ENCODE measurements at places on chromosomes 13 and 19.

DNA sequence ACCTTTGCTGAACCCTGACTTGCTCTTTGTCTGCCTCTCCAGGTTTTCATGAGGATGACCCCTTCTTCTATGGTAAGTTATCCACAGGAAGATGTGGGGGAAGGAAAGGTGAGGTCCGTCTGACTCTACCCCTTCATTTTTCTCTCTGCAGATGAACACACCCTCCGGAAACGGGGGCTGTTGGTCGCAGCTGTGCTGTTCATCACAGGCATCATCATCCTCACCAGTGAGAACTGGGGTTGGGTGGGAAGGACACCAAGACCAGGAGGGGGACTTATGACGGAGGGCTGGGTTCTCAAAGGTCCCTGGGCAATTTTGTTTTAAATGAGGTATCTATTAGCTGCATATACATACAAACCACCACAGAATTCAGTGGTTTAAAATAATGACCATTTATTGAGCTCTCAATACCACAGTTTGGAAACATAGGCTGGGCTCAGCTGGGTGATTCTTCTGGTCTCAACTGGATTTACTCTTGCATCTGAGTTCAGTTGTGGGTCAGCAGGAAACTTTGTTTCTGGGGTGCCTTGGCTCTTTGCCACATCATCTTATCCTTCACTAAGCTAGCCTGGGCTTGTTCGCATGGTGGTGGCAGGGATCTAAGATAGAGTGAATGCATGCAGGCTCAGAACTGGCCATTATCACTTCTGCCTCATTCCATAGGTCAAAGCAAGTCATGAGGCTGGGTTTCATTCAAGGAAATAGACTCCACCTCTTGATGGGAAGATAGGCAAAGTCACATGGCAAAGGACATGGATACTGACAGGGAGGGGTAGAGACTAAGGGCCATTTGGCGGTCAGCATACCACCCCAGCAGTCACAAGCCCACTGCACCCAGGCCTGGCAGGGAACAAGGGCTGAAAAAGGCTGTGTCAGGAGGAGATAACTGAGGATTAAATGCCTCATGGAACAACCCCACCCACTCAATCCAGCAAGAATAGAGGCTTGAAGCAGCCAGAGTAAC lies 11.8 kb downstream of the FXYD5 start:
- DNase-seq = no peak

- DNase-seq = no peak
These were observed 175.0 kb downstream of the PTPRS start for GRCh38 chr19:5165697-5166019.

- DNase-seq = no peak
These were observed 303.3 kb downstream of the POU4F1 start for GRCh38 chr13:78299832-78300623.

- DNase-seq = no peak
These were observed 887 bp downstream of the NDUFS7 start for GRCh38 chr19:1384478-1385110.

GRCh38 chr13:43235028-43235427 lies 211.6 kb downstream of the DNAJC15 start:
- DNase-seq = no peak

DNA sequence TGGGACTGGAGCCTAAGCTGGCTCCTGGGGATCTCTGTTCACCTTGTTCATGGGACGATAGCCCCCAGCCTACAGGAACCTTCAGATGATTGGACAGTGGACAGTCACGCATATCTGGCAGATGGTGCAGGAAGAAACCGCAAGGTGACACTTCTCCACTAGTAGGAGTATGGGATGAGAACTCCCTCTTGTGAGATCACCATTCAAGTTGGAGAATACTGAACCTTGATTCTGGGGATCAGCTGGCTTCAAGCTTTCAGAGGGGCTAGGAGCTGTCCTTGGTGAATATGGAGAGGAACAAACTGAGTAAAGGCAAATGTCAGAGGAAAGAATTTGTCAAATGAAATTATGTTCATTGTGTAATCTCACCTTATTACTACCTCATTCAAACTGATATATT lies 204.5 kb downstream of the PDS5B start:
- DNase-seq = no peak

GRCh38 chr19:5341448-5341820 lies 822 bp upstream of the PTPRS start:
- no peak for DNase-seq

DNA sequence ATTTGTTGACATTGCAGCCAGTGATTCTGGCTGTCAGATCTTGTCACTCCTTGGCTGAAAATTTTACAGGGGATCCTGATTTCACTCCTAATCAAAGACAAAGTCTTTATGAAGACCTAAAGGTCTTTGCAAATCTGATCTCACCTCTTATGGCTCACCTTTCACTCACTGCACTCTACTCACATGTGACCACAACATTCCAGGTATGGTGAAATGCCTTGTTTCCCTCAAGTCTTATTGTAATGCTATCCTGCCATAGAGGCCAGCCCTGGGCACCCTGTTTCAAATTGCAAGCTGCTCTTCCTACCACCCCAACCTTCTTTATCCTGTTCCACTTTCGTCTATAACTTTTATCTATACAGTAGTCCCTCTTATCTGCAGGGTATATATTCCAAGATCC lies 200.1 kb downstream of the NDFIP2 start:
- DNase-seq = no peak

DNA sequence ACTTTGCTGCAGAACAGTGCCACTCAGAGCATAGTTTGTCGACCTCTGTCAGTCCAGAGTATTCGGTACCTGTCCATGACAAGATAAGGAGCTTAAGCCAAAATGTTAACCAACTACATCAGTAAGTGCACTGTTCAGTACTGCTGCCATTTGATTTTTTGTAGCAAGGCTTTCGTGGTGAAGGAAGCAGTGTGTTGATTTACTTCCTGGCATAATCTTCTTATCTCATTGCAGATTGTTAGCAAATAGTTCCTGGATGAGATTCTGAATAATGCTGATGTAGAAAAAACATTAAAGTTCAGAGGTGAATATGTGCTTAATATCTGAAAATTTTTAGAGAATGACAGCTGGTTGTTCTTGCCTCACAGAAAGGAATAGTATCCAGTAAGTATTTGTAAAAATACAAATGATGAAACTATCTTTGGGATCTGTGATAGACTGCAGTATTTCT lies 85.7 kb downstream of the LRRC63 start:
- no peak for DNase-seq

- no peak for DNase-seq
These were observed 169.4 kb upstream of the CSNK1A1L start for GRCh38 chr13:37274569-37275497.

DNA sequence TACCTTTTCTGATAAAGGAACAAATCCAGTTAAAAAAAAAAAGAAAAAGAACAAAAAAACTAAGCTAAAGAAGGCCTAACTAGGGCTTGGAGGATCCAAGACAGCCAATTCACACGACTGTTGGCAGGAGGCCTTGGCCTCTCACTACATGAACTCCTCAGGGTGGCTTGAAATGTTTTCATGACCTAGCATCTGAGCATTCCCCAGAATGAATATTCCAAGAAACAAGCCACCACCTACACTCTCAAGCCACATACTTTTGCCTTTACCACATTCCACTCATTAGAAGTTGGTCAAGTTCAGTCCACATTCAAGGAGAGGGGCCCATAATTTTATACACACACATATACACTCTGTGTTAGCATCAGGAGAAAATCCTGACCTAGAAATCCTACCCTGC lies 97.6 kb upstream of the SIAH3 start:
- no peak for DNase-seq

DNA sequence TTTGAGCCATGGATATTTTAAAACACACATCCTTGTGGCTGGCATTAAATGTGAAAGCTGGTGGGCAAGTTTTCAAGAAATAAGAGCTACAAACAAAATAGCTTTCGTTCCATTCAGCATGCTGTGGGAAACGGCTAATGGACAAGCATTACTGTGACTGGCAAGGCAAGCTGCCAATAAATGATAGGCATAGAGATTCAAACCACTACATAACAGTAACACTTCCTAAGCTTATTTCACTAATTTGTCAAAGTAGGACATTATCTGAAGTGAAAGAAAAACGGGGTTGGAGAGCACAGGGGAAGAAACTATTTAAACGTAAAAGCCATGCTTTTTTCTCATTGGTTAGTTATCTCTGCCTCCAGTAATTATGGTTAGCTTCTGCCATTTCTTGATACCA lies 26.0 kb downstream of the OBI1 start:
- no peak for DNase-seq

DNA sequence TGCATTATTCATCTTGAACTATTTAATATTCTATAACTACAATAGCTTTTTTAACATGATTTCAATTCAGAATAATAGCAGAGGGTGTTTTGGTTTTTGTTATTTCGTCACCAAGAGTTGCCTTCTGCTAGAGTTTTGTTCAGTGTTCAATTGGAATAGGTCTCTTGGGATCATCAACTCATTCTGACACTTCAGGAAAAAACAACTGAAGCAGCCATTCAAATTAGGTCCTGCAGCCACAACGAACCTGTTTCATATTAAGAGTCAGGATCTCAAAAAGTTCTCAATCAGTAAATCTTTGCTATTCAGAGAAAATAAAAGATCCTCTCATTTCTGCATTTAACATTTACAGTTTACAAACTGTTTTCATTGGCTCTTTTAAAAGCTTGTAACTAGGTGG lies 2.4 kb upstream of the CHAMP1 start:
- DNase-seq = no peak

DNA sequence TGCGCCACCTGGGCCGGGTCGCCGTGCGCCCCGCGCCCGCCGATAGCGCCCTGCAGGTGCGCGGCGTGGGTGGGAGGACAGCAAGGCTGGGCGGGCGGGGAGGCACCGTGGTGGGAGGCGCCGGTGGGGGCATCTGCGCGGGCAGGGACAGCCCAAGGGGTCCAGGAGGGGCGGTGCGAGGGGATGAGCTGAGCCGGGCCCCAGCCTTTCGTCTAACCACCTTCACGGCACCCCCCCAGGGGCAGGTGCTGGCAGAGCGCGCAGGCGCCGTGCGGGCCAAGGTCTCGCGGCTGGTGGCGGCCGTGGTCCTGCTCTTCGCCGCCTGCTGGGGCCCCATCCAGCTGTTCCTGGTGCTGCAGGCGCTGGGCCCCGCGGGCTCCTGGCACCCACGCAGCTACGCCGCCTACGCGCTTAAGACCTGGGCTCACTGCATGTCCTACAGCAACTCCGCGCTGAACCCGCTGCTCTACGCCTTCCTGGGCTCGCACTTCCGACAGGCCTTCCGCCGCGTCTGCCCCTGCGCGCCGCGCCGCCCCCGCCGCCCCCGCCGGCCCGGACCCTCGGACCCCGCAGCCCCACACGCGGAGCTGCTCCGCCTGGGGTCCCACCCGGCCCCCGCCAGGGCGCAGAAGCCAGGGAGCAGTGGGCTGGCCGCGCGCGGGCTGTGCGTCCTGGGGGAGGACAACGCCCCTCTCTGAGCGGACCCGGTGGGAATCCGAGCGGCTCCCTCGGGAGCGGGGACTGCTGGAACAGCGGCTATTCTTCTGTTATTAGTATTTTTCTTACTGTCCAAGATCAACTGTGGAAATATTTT lies 3.1 kb downstream of the KISS1R start:
- DNase-seq = no peak

DNA sequence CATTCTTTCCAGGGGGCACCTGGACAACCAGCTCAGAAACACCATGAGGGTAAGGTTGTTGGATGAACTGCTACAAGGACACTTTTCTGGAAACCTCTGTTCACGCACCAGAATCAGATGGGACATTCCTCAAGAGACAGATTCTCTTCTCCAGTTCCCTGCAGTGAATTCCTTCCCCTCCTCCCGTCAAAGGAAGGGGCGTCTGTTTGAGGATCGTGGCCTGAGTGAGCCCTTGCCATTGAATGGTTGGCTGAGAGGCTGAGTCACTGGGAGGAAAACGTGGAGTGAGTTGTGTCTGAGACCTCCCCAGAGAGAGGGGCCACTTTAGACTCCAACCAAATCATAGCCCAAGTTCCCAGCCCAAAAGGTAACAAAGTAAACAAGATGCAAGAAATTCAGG lies 79.4 kb upstream of the ZNF507 start:
- no peak for DNase-seq

DNA sequence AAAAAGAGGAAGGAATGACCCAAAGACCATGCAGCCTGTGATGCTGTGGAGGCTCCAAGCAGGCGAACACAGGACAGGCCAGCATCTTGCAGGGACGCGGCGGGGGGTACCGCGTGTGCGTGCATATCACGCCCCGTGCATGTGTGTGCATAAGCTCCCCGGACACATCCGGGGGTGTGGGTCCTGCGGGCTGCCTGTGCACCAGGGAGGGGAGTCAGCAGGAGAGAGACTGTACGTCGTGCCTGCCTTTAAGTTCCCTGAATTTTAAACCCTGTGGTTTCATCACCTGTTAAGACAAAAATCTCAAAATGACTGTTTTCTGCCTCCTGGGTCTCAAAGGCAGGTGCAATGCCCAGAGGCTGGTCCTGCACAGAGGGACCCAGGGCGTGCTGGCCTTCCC lies 16.6 kb downstream of the ADAT3 start:
- DNase-seq = no peak

GRCh38 chr19:18713550-18714117 lies 30.2 kb downstream of the CRTC1 start:
- no peak for DNase-seq

- DNase-seq = no peak
These were observed 8.0 kb upstream of the ATP4A start for GRCh38 chr19:35571406-35571965.

- no peak for DNase-seq
These were observed 38.7 kb downstream of the ZIC5 start for GRCh38 chr13:99932912-99933311.

DNA sequence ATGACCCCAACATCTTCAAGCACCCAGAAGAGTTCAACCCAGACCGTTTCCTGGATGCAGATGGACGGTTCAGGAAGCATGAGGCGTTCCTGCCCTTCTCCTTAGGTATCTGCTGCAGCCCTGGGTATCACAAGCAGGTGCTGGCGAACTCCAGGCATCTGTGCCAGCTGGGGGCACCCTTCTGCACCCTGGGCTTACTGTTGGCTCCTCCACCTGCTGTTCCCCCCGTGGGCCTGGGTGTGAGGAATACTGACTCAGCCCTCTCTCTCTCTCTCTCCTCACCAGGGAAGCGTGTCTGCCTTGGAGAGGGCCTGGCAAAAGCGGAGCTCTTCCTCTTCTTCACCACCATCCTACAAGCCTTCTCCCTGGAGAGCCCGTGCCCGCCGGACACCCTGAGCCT lies 13.0 kb downstream of the CYP2S1 start:
- DNase-seq = no peak

DNA sequence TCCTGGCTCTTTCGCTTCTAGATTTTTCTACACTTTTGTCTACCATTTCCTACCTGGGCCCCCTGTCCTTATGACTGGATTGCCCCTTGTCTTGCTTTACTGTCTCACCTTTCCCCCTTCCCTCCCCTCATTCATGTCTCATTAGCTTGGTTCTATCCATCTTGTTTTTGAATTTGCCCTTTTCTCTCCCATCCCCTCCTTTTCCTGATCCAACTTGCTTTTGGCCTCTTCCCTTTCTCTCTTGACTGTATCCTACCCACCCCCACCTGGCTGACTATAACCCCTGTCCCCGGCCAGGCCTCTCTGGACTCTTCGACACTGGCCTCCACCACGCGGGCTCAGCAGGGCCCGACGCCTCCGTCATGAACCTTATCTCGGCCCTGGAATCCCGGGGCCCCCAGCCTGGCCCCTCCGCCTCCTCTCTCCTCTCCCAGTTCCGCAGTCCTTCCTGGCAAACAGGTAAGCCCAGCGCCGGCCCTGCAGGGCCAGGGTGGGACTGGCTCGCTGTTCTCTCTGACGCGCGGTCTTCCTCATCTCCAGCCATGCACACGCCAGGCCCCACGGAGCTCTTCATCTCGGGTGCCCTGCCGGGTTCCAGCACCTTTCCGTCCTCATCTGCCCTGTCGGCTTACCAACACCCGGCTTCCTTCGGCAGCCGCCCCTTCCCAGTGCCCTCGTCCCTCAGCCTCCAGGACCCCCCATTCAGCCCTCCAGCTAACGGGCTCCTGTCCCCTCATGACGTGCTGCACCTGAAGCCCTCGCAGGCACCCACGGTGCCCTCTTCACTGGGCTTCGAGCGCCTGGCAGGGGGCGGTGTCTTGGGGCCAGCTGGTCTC lies 3.4 kb downstream of the PRR12 start:
- no peak for DNase-seq
